ENCODE measurements at places on chromosomes 6 and 20. TPM values are rescaled to one million over a fixed set of nuclear protein-coding genes. Genes with fewer than 3 reads are reported as not detected.
A peak's percentile ranks its signal among the peaks of the same experiment; 100 is the strongest.

CST2 gene
- total RNA-seq: not detected

IPCEF1 gene
- total RNA-seq: 4.2 TPM

GRCh38 chr6:134593887-134594286 lies 276.0 kb upstream of the SGK1 start:
- H3K27me3 ChIP-seq: peaks cover 1% of the 10 kb centered on the region
- H3K36me3 ChIP-seq: no peaks in the 10 kb centered on the region
- H3K4me1 ChIP-seq: peaks cover 8% of the 10 kb centered on the region
- no peak for DNase-seq

DNA sequence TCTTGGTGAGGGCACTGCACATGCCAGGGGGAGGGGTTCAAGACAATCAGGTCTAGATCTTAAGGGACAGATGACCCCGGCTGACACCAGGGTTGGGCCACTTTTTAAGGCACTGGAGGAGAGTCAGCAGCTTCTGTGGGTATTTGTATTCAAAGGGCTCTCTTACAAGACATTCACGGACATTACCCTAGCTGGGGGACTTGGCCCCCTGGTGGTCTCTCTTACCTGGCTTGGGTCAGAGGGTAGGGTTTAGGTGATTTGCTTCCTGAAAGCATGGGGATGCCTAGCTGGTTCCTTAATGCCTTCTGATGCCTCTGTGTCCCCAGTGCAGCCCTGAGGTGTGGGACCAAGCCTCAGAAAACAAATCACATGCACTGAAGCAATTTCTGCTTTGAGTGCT lies 354.7 kb downstream of the CDC5L start:
- H3K4me1 ChIP-seq: no peaks in the 10 kb centered on the region
- DNase-seq: no peak
- no peak overlapping the region for H3K27ac ChIP-seq
- H3K36me3 ChIP-seq: no peaks in the 10 kb centered on the region

DNA sequence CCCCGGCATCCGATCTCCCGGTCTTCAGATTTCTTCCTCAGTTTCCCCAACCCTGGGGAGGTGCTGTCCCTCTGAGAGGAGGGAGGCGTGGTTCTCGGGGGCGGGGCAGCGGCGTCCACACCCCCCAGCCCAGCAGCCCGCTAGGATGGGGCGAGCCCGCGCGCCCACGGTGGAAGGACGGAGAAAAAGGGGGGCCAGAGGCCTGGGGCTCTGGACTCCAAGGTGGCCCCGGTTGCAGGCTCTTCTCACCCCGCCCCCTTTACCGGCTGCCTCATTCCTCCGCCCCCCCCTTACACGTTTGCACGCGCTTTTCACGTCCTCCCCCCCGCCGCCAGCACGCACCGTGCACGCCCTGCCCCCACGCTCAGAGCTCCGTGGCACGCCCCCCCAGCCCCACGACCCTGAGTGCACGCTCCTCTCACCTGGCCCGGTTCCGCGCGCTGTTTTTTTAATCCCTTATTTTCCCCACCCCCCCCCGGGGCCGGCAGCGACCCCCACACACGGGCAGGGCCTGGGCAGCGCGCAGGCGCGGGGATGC lies 402 bp downstream of the ZBTB12 start:
- H3K4me1 ChIP-seq: peaks cover 37% of the 10 kb centered on the region
- H3K27me3 ChIP-seq: no peaks in the 10 kb centered on the region
- DNase-seq: peak; percentile 37
- H3K36me3 ChIP-seq: peaks cover 3% of the 10 kb centered on the region

- H3K4me3 ChIP-seq: peak overlapping the region; percentile 31
- peaks cover 27% of the 10 kb centered on the region for H3K36me3 ChIP-seq
- H3K27ac ChIP-seq: peak overlapping the region; percentile 72
- no peak for DNase-seq
- peaks cover 62% of the 10 kb centered on the region for H3K4me1 ChIP-seq
- H3K27me3 ChIP-seq: no peaks in the 10 kb centered on the region
Measured at GRCh38 chr6:12065321-12066140, 53.4 kb downstream of the HIVEP1 start.

- peaks cover 3% of the 10 kb centered on the region for H3K36me3 ChIP-seq
- H3K4me1 ChIP-seq: peaks cover 8% of the 10 kb centered on the region
- peaks cover 3% of the 10 kb centered on the region for H3K27me3 ChIP-seq
- no peak overlapping the region for H3K4me3 ChIP-seq
- H3K27ac ChIP-seq: no peak overlapping the region
Measured at GRCh38 chr20:5614506-5614905, 135.7 kb upstream of the SHLD1 start.

DNA sequence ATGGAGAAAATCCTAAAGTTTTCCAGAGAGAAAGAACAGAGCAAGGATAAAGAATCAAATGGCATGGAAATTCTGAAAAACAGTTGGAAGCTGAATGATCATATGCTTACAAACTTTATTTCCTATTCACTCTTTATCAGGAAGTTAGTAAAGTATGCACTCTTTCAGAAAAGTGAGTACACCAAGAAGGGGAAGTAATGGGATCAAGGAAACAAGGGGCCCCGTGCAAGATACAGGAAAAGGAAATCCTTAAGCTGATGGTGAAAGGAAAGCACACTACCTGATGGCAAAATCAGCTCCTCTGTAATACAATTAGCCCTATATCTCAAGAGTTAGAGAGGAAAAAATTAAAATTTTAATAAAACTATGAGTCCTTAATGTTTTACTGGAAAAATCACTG lies 14.0 kb downstream of the CALHM6 start:
- DNase-seq: no peak
- peaks cover 31% of the 10 kb centered on the region for H3K4me1 ChIP-seq
- H3K36me3 ChIP-seq: peaks cover 4% of the 10 kb centered on the region
- H3K4me3 ChIP-seq: no peak overlapping the region
- no peak overlapping the region for H3K27ac ChIP-seq
- peaks cover 8% of the 10 kb centered on the region for H3K27me3 ChIP-seq

DNA sequence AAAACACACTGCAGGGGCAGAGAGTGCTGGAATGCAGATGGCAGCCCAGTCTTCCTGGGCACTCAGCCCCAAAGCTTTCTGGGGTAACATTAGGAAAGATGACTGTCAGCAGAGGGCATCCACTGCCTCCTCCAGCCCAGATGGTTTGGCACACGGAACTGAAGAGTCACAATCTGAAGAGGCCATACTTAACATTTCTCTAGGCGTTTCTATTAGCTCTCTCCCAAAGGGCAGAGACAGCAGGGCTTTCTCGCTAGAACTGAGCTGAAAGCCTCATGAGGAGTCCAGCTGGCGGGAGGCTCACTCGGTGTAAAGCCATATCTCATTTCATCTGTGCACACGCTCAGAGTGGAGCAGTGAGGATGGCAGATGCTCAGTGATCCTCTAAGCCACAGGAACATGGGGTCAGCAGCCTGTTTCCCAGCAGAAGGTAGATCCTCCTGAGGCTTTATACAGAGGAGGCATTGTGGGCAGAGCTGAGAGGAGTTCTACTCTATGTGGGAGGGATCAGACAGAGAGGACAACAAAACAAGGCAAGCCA lies 28.1 kb downstream of the ALDH8A1 start:
- no peaks in the 10 kb centered on the region for H3K4me1 ChIP-seq
- H3K27ac ChIP-seq: no peak overlapping the region
- H3K4me3 ChIP-seq: no peak overlapping the region

Data from activated T-helper 1 cell treated with anti-CD3 and anti-CD28 coated beads, Interleukin-12 subunit alpha, Interleukin-12 subunit beta, Interleukin-2, Interleukin-4 antibody, amounts not matched to agents 30 ng/mL and 10 ng/mL and 1 ng/mL, durations not matched to agents 14 hours and 24 hours and 36 hours (primary cell).